Progenitor cell of endocrine pancreas (in vitro differentiated cells): ENCODE measurements at places on chromosomes 16 and 17. TPM values are rescaled to one million over a fixed set of nuclear protein-coding genes. Genes with fewer than 3 reads are reported as not detected.
A peak's percentile ranks its signal among the peaks of the same experiment; 100 is the strongest.

KCNJ12 gene
- total RNA-seq, result 0.10 and 0.29 TPM in 2 replicates

YBX2 gene
- total RNA-seq, result 2.7 and 4.3 TPM in 2 replicates

ANKRD40CL gene
- total RNA-seq, result not detected in 2 replicates

ABCC11 gene
- 0.91 and 1.5 TPM in 2 replicates for total RNA-seq

TSPAN10 gene
- 4.0 and 4.4 TPM in 2 replicates for total RNA-seq

PERCC1 gene
- total RNA-seq, result 7.1 and 7.6 TPM in 2 replicates

TOX3 gene
- total RNA-seq, result 80.8 and 84.8 TPM in 2 replicates

ZG16B gene
- not detected in 2 replicates for total RNA-seq

TEDC2 gene
- 27.4 and 32.2 TPM in 2 replicates for total RNA-seq

GRCh38 chr17:81840826-81841778, 6.3 kb upstream of the PPP1R27 start:
- DNase-seq, result no peak

- DNase-seq, result no peak
Observed at GRCh38 chr16:30875871-30876801, 17.7 kb downstream of the BCL7C start.

DNA sequence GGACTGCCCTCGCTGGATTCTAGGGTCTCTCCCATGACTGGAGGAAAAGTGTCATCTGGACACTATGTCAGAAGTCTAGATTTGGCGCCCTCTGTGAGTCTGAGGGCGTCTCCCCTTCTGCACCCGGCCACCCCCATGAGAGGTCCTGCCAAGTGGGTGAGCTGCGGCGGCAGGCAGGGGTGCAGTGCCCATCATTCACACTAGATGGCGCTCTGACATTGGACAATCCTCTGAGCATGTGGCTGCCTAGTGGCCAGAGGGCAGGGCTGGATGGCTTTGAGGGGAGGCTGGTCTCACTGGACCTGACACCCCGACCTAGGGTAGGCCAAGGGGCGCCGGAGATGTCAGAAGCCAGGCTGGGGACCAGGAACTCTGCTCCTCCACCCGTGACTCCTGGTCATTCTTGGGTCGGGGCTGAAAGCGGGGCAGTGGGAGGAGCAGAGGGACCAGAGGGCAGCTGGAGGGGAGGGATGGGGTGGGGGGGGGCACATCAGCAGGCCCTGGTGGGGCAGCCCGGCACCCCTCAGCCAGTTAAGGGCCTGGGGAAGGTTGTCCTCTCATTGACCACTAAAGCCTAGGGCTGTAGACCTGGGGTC, 28.0 kb downstream of the MRM1 start:
- peak; percentile 88 for DNase-seq

DNA sequence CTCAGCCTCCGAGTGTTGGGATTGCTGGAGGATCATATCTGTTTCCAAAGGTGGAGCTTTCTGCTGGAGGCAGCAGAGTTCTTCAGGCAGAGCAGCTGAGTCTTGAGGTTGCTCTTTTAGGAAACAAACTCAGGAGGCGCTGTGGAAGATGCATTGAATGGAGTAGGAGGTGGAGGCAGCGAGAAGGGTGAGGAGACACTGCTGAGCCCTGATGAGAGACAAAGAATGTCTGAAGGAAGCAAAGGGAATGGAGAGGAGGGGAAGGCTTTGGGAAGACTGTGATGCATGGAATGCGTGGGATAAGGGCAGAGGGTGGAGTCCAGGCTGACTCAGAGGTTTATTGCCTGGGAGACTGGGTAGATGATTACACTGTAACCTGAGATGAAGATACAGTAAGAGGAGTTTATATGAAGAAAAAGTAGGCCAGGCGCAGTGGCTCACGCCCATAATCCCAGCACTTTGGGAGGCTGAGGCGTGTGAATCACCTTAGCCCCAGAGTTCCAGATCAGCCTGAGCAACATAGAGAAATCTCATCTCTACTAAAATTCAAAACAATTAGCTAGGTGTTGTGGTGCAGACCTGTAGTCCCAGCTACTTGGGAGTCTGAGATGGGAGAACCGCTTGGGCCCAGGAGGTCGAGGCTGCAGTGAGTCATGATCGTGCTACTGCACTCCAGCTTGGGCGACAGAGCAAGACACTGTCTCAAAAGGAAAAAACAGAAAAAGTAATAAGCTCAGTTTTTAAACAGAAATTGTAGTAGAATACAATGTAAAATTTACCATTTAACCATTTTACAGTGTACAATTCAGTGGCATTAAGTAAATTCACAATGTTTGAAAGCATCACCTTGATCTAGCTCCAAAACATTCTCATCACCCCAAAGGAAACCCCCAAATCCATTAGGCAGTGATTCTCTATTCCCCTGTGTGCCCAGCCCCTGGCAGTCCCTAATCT, 17.8 kb upstream of the TMEM219 start:
- no peak for DNase-seq

DNA sequence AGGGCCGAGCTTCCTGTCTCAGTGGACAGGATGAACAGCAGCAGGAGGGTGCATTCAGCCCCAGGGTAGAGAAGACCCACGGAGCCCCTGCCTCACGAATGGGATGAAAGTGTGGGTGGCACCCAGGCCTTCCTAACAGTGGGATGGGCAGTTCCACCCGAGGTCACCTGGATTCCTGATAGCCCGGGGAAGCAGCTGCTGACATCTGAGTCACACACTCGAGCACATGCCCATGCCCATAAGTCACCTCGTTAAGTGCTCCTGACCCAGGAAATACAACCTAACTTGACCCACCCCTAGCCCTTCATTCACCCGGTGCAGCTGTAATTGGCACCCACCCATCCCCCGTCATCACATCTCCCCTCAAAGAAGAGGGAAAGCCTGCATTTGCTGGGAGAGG, 85.3 kb upstream of the FOXF1 start:
- no peak for DNase-seq

GRCh38 chr17:37488009-37488604, 1.6 kb upstream of the DUSP14 start:
- no peak for DNase-seq

GRCh38 chr16:57788252-57788841, 13.9 kb downstream of the KIFC3 start:
- no peak for DNase-seq

DNA sequence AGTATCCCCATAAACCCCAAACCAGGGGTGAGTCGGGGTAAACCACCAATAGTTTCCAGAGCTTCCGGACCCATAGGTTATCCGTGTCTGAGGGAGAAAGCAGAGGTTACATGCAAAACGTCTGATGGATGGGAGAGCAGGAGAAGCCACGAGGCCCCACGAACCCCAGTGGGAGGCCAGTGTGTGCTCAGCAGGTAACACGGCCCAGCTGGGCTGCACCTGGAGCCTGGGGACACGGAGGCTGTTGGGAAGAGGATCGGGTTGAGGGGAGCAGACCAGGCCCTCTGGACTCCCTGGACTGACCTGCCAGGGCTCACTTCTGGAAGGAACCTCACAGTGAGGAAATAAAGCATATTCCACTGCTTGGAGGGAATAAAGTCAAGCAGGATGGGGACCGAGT, 78.1 kb downstream of the SEC14L1 start:
- DNase-seq, result no peak

- no peak for DNase-seq
Observed at GRCh38 chr17:29549177-29549923, 17.5 kb downstream of the ABHD15 start.

GRCh38 chr16:81096715-81097208, 567 bp upstream of the GCSH start:
- no peak for DNase-seq

- DNase-seq, result no peak
Observed at GRCh38 chr16:84294117-84294516, 561 bp upstream of the WFDC1 start.
